NCI-H2029 treated with DMSO at 0.1 percent for 48 hours (cell line): ENCODE measurements at places on chromosomes 11 and 22.

GRCh38 chr11:76201672-76202412, 4.5 kb downstream of the WNT11 start:
- DNase-seq, result no peak

GRCh38 chr11:87878373-87878825, 296.8 kb downstream of the RAB38 start:
- DNase-seq, result peak; percentile 4

GRCh38 chr22:30881361-30882183, 87.0 kb downstream of the MORC2 start:
- no peak for DNase-seq

- DNase-seq, result no peak
Observed at GRCh38 chr22:37484480-37485394, 1.4 kb downstream of the MFNG start.

- no peak for DNase-seq
Observed at GRCh38 chr22:18976197-18976751, 40.2 kb upstream of the PRODH start.

GRCh38 chr11:18790883-18791206, 753 bp downstream of the PTPN5 start:
- DNase-seq, result no peak

GRCh38 chr11:15970506-15971214, 385.7 kb downstream of the SOX6 start:
- DNase-seq, result no peak

DNA sequence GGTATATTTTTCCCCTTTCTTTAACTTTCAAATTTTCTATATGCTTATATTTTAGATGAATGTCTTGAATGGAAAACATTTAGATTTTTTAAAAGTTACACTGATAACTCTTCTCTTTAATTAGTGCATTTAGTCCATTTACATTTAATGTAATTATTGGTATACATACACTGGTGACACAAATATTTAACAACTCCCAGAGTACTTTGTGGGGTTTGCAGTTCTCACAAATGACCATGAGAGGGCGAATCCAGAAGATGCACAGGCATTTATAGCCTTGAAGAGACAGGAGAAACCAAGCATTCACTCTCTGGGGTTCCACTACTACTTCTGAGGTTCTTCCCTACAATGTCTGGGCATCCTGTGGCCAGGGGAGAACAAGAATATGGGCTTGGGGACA, 125.1 kb downstream of the TIMP3 start:
- no peak for DNase-seq

DNA sequence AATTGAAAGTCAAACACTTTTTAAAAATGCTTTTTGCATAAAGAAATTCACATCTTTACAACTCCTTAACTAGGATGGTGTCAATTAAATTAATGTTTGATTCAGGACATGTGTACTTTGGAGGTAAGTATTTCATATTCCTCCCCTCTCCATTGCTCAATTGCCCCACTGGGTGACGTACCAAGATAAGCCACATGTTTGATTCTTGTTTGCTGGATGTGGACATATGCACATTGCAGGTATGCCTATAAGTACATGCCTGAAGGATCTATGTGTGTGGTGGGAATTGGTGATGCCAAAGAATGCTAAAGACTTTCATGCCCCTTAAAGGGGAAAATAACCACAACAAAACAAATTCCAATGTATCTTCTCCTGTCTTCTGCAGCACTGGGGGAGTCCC, 5.8 kb downstream of the CD44 start:
- DNase-seq, result no peak

DNA sequence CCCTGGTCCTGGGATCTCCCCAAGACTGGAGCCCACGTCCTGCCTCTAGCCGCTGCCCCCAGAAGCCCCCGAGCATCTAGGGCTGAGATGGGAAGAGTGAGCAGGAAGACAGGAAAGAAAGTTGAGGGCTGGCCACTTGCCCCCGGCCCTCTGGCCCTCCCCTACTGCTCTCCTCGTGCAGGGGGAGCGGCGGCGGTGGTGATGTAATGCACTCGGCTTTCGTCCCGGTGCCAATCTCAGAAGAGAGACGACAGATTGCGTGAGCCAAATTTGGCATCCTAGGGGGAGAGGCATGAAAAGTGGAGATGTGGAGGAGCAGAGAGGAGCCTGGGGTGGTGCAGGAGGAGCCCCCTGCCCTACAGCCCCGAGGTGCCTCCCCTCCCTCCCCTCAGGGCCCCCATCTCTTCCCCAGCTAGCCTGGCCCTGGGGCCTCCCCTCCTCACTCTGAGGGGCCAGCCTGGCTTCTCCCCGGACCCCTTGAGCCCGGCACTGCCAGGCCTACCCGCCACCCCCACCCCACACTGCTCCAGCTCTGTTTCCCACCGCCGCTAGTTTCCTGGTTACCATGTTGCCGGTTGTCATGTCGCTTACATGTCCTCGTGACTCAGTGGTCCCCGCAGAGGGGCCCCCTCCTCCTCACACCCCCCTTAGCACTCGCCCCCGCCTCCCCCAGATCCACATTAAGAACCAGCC, 2.5 kb downstream of the KCNJ4 start:
- no peak for DNase-seq

GRCh38 chr11:134742224-134742612, 330.2 kb upstream of the B3GAT1 start:
- no peak for DNase-seq

- no peak for DNase-seq
Observed at GRCh38 chr11:95415837-95416304, 184.9 kb upstream of the SESN3 start.

DNA sequence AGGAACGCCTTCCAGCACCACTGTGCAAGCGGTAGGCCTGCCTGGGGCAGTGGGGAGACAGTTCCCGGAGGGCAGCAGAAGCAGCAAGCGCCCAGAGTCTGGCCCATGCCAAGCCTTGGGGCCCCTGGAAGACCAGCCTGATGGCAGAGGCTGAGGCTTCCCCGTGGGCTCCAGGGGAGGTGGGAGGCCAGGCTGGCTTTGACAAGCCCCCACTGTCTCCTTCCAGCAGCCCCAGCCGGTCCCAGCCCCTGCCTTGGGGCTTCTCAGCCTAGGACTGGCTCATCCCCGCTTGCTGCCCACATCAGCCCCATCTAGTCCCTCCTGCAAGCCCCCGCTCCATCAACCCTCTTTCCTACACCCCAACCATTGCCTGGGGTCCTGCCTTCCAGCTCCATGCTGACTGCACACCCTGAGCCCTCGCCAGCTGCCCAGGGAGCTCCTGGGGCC, 46.7 kb downstream of the IGF2 start:
- no peak for DNase-seq

GRCh38 chr22:22546490-22546889, 12.6 kb downstream of the PRAME start:
- no peak for DNase-seq

- DNase-seq, result no peak
Observed at GRCh38 chr11:78226684-78227680, 38.3 kb downstream of the USP35 start.

DNA sequence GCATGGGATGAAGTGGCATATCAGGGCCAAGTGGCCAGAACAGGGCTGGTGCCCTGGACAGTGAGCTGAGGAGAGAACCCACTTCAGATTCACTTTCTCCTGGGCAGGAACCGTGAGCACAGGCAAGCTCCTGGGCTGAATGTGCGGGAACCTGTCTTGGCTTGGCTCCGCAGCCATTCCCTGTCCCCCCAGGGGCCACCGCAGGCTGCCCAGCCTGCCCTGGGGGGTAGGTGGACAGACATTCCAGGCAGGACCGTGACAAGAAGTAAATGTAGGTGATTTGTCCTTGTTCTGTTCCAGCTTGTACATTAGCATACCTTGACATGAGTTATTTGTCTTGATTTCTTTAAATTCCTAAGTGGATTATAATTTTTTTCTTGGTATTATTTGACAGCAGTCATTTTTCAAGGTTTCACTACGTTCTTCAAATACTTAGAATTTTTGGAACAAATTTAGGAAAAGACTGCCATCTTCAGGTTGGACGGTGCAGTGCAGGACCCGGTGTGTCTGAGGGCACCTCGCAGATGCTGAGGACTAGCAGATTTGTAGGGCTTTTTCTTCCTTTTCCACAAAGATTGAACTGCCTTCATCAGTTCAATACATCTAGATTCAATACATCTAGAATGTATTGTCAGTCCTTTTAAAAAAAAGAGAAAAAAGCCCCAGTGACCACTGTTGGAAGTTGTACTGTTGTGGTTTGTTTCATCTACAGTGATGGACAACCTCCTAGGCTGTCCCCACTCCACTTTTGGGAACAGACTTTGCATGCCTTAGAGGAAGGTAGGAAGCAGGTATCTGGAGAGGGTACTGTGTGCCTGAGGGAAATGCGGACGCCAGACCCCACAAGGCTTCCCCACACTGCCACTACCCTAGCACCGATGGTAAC, 115.1 kb upstream of the RASSF10 start:
- peak; percentile 20 for DNase-seq
